NCI-H524 treated with DMSO at 0.1 percent for 48 hours (cell line): ENCODE measurements at places on chromosomes 6 and 20.

DNA sequence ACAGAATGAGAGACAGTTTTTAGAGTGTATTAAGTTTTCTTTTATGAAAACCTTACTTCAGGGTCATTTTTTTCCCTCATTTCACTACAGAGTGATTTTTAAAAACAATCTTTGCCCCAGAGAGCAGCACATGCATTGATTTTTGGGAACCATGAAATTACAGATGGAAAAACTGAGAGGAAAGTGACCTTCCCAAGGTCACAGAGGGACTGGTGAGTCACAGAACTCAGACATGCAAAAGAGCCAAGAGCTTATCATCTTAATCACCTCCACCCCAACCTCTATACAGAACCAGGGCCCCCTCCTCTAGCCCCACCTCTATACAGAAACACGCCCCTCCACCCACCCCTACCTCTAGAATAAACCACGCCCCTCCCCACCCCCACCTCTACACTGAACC lies 10.7 kb downstream of the PXMP4 start:
- DNase-seq: no peak

DNA sequence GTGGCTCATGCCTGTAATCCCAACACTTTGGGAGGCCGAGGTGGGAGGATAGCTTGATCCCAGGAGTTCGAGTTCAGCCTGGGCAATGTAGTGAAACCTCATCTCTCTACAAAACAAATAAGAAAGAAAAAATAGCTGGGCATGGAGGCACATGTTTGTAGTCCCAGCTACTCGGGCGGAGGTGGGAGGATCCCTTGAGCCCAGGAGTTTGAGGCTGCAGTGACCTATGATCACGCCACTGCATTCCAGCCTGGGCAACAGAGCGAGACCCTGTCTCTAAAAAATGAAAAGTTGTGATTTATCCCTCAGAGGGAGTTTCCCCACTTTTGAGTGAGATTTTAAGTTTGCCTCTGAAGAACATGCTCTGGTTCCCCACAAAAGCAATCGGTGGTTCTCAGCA lies 17.4 kb upstream of the BMP7 start:
- no peak for DNase-seq

- no peak for DNase-seq
These were observed 364.8 kb downstream of the THBS2 start for GRCh38 chr6:168888786-168889345.

GRCh38 chr6:106745197-106745770 lies 115.9 kb downstream of the QRSL1 start:
- DNase-seq: no peak

- DNase-seq: peak; percentile 70
These were observed 150.3 kb downstream of the SYCP2 start for GRCh38 chr20:59782986-59783640.

DNA sequence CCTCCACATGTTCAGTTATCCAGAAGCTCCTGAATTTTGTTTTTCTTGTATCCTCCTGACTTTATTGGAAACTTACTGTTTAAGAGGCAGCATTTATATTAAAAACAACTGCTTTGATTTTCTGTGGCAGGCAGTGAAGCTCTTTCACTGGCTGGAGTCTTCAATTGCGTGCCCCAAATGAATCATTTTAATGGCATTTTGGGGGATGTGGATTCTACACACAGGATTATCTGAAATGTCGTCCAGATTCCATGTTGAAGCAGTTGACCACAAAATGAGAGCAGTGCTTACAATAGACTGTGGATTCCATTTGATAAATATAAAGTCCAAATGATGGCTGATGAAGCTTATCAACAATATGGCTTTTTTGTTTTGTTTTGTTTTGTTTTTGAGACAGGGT lies 41.0 kb upstream of the HIVEP1 start:
- DNase-seq: no peak

DNA sequence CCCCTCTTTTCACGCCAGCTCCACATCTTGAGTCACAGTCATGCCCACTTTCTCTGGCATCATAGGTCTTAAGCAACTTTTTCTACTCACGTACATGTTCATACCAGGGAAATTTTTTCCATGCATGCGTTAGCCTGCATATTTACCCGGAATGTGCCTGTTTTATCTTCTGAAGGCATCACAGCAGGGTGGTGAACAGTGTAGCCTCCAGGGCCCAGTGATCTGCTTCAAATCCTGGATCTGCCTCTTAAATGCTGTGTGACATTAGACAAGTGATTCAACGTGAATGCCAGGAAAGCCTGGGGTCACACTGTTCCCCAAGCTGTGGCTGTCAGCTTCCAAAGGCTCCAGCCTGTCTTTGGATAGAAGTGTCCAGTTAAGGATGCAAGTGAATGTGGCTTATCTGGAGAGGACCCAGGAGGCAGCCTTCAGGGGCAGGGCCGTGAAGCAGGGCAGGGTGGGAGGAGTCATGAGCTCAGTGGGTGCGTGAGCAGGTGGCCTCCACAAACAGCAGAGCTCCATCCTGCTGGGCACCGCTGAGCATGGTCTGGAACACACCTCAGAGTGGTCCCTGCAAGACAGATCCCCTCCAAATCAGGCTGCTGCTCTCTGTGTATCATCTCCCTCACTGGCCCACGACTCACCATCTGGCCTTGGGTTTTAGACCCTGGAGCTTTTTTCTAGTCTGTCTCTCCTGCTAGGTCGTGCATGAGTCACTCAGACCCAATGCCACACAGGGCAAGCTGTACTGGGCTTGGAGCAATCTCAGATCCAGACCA lies 30.4 kb upstream of the CD93 start:
- no peak for DNase-seq

- no peak for DNase-seq
These were observed 6.6 kb upstream of the CCR6 start for GRCh38 chr6:167116109-167116837.

DNA sequence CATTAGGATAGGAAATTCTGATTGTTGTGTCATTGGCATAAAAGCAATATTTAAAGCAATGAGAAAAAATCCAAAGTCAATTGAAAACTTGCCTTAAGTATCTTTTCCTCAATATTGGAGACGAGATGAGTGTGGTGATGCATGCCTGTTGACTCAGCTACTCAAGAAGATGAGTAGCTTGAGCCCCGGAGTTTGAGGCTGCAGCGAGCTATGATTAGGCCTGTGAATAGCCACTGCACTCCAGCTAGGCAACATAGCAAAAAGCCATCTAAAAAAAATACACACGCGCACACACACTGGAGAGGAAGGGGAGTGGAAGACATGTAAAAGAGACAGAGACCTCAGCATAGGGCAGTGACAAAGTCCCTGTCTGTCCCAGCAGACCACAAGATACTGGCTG lies 9.7 kb upstream of the MARCKS start:
- no peak for DNase-seq

- DNase-seq: no peak
These were observed 361.1 kb downstream of the FARS2 start for GRCh38 chr6:5622276-5623005.

DNA sequence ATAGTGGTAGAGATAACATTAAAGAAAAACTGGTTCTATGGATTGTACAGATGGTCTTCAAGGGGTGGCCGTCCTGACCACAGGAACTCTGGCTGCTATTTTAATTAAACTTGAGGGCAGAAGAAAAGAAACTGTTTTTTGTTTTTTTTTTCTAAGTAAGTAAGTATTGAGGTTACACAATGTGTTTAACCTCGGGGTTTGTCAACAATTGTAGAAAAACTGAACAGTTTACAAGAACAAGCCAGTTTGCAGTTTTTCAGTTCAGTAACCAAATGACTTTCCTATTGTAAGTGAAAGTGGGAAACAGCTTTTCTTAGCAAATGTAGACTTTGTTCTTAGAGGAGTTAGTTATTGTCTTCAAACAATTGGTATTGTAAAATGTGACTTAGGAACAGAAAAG lies 77.0 kb downstream of the PLCB1 start:
- DNase-seq: peak; percentile 10

- DNase-seq: no peak
These were observed 104.8 kb downstream of the TASP1 start for GRCh38 chr20:13533946-13534345.

DNA sequence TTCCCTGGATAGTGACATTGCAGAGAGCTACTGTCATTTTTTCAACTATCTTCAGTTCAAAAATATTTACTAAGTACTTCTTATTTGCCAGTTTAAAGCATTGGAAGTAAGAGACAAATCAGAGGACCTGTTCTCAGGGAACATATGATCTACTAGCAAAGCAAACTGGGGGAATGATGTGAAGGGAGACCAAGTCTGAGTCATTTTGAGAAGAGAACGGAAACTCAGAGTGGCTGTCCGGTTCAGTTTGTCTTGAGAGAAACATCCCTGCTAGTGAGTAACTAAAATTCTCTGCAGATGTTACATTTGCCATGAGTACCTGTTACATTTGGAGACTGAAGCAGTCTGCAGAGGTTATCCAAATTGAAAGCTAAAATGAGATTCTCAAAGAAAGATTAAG lies 118.3 kb downstream of the KCNQ5 start:
- no peak for DNase-seq

GRCh38 chr6:32862725-32863124 lies 8.7 kb downstream of the PSMB9 start:
- DNase-seq: no peak

GRCh38 chr20:35297740-35298139 lies 5.5 kb upstream of the FAM83C start:
- DNase-seq: no peak

DNA sequence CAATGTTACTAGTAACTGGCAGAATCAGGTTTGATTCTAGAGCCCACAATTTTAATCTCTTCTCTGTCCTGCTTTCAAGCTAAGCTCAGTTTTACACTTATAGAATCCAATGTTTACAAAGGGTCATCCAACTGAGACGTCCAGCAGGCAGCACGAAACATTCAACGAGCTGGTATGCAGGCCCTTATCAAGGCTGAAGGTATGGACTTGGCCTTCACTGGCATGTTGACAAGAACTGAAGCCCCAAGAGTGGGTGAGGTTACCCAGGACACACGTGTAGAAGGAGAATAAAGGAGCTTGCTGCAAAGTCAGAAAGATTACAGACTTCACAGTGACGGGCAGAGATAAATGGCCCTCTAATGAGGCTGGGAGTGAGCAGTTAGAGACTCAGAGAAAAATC lies 187.4 kb downstream of the KIF16B start:
- DNase-seq: no peak

DNA sequence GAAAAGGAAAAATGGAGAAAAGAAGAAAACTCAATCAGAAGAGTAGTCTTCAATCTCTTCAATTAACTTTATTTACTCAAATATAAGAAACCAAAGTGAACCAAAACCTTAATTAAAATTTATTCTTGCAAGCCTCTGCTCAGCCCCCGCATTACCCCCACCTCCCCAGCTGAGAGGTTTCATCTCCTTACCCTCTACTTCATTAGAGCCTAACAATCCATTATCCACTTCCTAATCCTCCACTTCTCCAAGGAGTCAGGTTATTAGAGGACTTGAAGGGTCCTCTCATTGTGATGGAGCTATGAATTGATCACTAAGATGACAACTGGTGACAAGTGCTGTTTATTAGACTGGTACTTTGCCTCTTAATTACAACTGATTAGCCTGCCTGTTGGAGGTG lies 956.5 kb downstream of the TFAP2A start:
- DNase-seq: peak; percentile 80

- DNase-seq: no peak
These were observed 193.3 kb downstream of the TSHZ2 start for GRCh38 chr20:53165452-53165851.

DNA sequence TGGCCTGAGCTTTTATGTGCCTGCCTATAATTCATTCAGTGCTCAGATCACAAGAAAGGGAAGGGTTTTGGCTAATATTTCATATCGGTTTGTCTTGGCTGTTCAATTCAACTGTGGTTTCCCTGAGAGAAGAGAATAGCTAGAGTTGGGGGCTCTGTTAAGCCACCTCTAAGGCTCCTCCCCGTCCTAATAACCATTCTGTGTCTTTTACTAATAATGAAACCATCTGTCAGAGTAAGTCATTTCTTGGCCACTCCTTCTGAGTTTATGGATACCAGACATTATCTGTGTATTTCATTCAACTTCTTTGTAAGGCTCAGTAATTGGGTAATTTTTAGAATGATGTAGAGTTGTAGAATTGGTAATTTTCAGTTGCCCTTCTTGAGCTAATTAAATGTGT lies 5.2 kb downstream of the STX11 start:
- no peak for DNase-seq

DNA sequence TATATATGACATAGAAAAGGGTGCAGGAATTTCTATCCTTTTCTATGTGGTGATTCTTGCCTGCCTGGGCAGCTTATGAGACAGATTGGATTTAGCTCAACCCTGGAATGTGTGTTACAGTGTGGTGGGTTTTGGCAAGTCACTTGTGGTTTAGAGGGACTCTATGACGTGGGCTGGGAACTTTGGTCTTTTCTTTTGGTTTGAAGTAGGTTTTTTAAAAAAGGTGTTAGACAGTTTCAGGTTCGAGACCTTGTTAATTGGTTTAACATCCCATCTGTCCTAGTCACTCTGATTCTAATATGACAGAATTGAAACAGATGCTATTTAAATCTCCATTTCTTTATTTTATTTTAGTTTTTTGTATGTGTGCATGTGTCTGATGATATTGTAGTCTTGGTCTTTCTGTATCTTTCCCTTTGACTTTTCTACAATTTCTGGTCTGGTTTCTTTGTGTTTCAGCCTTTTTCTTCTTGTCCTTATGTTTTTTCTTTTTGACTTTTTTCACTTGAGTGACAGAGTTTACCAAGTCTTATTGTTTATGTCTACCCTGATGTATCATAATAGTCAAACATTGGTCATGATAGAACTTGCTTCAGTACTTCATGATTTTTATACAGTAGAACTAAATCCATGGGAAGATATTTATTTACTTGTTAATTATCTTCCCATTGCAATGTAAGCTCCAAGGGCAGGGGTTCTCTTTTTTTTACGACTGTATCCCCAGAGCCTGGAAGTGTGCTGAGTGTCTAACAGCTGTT lies 174.3 kb downstream of the CDKAL1 start:
- DNase-seq: peak; percentile 85

GRCh38 chr6:68226460-68226859 lies 408.6 kb upstream of the ADGRB3 start:
- DNase-seq: no peak

DNA sequence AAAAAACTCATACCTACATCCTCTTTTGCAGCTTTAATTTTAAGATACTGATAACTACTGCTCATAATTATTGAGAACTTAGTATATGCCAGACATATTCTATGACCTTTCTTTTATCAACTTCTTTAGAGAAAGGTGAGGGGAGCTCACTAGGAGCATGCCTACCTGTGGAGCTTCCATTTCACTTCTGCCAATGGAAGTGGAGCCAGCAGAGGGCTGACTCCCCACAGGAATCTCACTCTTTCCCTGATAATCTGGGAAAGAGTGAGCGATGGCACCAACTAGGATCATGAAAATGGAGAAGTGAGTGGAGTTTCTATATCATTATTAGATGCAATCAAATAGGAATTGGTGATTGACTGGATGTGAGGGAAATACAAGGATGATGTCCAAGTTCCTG lies 484.9 kb downstream of the LMBRD1 start:
- no peak for DNase-seq

- DNase-seq: no peak
These were observed 8.4 kb downstream of the OR12D2 start for GRCh38 chr6:29403801-29404200.

GRCh38 chr6:90354961-90355360 lies 58.3 kb upstream of the BACH2 start:
- DNase-seq: no peak

- no peak for DNase-seq
These were observed 30.4 kb downstream of the HECA start for GRCh38 chr6:139165324-139165723.

- no peak for DNase-seq
These were observed 88.0 kb upstream of the ELOVL5 start for GRCh38 chr6:53436526-53437303.

- DNase-seq: no peak
These were observed 3.1 kb upstream of the NKX2-2 start for GRCh38 chr20:21516861-21517565.

- no peak for DNase-seq
These were observed 69.3 kb downstream of the HDDC2 start for GRCh38 chr6:125232466-125232865.
